ENCODE measurements at places on chromosomes 2 and 18. TPM values are rescaled to one million over a fixed set of nuclear protein-coding genes. Genes with fewer than 3 reads are reported as not detected.

DNA sequence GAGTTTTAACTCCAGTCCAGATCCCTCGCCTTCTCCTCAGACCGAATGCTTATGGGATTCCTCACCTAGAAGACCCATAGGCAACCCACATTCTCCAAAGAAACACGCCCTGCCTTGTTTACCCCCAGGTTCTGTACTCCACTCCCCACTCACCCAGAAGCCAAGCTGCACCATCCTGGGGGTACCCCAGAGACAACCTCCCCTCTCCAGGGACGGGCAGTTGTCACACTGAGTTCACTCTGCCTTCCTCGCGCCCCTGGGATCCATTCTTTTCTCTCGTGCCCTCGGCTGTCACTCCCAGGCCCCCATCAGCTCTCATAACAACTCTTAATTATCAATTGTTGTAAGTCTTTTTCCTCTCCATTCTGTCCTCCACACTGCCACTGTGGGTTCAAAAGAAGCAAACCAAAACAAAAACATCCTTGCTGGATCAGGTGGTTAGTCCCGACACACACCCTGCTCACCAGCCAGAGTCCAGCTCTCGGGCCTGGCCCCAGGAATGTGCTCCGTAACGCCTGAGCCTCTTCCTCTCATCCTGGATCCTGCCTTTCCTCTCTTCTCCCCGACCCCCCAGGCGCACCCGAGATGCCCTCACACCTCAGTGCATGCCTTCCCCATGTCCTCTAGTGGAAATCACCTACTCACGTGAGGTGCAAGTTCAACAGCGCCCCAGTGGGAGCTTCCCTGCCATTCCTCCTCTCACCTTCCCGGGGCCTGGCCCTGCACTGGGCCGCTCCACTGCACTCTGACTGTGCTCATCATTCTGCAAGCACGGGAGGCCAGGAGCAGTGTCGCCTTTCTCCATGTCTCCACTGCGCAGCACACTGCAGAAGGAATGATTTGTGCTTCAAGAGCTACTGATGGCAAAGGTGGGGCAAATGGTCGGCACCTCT is 20.7 kb downstream of the COX7A2L start:
- no peak for DNase-seq

DNA sequence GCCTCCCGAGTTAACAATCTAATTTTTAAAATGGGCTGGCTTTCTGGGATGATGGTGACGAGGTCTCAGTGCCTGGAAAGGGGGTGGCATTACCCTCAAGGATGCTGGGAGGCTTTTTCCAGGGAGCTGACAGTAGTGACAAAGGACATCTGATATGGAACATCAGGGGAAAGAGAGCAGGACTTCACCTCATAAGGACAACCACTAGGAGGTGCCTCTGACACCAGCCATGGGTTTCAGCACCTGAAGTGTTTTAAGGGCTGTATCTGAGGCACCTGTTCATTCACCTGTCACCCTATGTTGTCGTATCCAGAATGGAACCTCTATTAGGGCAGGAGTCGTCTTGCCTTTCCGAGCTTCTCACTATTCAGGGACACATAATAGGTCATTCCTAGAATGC is 10.8 kb downstream of the IL36B start:
- DNase-seq: no peak

Gene CYP1B1
- total RNA-seq: 6.5 TPM

DNA sequence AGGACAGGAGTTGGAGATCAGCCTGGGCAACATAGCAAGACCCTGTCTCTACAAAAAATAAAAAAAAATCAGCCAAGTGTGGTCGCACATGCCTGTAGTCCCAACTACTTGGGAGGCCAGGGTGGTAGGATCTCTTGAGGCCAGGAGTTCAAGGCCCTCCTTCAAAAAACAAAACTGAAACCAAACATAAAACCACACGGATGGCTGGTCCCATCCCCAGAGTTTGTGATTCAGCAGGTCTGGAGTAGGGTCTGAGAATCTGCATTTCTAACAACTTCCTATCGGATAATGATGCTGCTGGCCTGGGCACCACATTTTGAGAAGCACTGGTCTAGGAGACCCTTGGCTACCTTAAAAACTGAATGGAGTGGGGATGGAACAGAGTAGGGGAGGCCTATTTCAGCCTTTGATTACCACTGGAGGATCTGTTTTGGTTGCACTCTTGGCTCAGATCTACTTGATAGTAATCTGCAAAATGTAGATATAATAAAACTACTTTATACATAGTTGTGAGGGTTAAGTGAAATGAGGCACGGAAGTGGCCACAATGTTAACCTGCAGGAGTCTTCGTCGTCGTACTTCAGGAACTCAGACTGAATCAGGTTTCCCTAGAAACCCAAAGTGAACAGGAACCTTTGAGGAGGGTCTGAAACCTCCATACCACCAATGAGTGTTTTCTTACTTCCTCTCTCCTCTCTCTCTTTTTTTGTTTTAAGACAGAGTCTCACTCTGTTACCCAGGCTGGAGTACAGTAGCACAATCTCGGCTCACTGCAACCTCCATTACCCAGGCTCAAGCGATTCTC is 25.5 kb upstream of the NFE2L2 start:
- no peak for DNase-seq

- no peak for DNase-seq
Measured at GRCh38 chr2:190462181-190462580, 54.0 kb downstream of the MFSD6 start.

DNA sequence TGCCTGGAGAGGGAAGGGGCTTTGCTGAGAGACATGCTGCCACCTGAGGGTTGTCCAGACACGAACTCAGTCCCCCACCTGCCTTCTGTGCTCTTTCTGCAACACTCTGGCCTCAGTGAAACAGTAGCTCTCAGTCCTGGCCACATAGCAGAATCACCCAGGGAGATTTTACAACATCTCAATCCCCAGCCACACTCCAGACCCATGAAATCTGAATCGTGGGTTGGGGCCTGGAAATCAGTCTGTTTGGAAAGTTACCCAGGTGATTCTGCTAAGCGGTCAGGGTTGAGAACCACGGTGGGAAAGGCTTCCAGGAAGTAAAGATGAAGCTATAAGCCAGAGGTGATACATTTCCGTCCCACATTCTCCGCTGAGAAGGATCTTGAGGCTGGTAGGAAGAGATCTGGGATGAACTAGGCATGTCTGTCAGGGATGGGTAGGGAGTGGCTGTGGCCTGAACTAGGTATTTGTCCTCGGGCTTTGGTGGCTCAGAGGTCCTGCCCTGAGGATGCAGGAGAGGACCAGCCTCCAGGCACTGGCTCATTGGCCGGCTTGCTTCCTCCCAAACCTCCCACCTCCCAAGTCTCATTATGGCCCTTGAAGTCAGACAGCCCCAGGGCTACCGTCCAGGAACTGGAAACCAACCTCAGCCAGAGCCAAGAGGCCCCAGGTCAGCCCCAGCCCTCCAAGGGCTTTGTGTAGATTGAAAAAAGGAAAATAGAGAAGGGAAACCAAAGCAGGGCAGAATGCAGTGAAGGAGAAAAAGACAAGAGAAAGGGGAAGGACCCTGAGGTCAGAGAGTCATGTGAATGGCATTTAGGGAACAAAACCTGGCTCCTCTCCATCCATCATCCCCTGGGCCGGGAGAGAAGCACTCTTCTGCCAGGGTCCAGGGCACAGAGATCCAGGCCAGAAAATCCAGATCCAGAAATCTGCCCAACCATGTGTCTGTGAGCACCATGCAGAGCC is 119.6 kb downstream of the ZFP36L2 start:
- DNase-seq: no peak

Gene CCDC74B
- total RNA-seq: 4.3 TPM

DNA sequence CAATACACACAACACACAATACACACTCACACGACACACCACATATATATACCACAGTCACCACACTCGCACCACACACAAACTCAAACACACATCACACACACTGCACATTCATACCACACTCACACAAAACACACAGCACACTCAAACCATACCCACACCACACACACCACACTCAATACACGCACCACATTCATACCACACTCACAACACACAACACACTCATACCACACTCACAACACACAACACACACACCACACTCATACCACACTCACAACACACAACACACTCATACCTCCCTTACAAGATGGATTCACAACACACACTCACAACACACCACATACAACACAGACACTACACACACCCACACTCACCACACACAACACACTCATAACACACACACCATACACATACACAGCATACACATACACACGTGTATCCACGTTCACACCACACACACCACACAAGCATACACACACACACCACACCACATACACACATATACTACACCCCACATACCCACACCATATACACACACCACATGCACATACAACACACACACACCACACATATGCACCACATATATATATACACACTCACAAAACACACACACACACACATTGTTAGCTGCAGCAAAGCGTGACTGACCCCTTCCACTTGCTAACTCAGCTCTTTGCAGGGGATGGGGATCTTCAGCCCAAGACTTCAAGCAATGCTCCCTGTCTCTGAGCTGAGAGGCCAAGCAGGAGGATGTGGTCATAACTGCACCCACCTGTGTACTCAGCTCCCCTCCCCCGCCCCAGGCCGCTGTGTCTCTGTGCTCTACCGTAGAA is 59.0 kb downstream of the SDC1 start:
- DNase-seq: no peak

- DNase-seq: no peak
Measured at GRCh38 chr2:132937629-132938028, 267.6 kb upstream of the LYPD1 start.

GRCh38 chr2:212646698-212647366 is 108.2 kb upstream of the ERBB4 start:
- peak; percentile 44 for DNase-seq

GRCh38 chr2:38598200-38598990 is 4.3 kb downstream of the HNRNPLL start:
- DNase-seq: no peak

Gene RBM44
- total RNA-seq: 0.97 TPM

Gene ANKRD30BL
- total RNA-seq: not detected

- no peak for DNase-seq
Measured at GRCh38 chr2:75360945-75361344, 161.6 kb upstream of the TACR1 start.

GRCh38 chr18:74528913-74529312 is 5.4 kb upstream of the CNDP1 start:
- DNase-seq: no peak

GRCh38 chr2:12316476-12316875 is 400.3 kb upstream of the TRIB2 start:
- no peak for DNase-seq

DNA sequence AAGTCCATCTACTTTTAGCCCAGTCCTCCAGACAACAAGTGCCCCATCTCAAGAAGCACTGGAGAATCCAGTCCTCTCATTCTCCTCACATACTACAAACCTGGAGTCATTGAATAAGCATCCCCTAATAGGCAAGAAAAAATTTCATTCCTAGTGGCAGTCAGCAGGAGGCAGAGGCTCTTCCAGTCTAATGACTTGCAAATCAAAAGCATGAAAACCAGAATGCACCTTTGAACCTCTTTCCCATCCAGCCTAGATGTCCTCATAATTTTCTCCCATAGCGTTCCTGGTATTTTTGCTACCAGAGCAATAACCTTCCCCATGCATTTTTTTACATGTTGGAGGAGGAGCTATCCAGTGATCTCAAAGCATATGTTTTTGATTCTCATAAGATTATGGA is 252.6 kb downstream of the TTC32 start:
- peak; percentile 42 for DNase-seq

Gene IL1RL1
- 0.32 TPM for total RNA-seq

DNA sequence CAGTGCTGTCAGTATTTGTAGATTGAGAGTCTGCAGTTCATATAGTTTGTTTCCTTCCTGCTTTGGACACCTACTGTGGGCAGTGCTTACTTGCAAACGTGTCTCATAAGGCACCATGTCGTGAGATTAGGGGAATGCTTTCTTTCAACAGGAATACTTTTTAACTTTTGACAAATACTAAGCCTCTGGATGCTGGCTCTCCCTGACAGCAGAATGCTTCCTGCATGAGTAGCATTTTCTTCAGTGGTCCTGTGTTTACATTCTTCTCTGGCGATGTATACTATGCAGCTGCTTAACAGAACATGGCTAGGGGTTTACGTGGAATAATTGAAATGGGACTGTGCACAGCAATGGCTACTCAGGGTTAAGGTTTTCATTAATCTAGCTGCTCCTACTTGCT is 807.5 kb downstream of the MBD2 start:
- no peak for DNase-seq

DNA sequence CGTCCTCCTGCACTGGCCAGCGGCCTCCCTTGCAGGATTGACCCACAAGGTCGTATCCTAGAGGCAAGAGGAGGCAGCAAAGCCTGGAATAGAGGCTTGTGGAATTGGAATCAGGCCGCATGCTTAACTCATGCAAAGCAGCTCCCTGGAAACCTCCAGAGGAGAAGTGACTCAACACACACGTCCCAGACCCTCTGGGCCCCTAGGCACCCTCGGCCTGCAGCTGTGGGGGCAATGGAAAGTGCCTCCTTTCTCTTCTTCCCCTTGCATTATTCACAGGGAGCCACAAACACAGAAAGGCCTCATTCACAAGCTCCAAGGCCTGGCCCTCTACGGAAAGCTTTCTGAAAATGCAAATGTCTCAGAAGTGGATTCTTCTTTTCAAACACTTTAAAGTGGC is 19.6 kb downstream of the SPATA3 start:
- no peak for DNase-seq

DNA sequence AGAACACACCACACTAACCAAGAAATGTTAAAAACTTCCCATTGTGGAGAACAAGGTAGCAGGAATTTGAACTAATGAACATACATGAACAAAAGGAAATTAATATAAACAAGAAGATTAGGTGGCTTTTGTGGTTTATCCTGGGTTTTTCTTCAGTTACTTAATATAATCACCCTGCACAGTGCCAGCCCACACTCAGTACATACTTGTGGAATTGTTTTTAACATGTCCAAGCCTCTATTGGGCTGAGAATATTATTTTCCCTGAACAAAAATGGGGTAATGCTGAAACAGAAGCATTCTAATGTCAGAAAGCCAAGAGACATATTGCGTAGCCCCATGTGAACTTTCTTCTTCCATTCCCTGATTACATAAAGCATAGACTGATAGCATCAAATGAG is 202.8 kb downstream of the DNER start:
- no peak for DNase-seq

Gene C1QL2
- not detected for total RNA-seq

DNA sequence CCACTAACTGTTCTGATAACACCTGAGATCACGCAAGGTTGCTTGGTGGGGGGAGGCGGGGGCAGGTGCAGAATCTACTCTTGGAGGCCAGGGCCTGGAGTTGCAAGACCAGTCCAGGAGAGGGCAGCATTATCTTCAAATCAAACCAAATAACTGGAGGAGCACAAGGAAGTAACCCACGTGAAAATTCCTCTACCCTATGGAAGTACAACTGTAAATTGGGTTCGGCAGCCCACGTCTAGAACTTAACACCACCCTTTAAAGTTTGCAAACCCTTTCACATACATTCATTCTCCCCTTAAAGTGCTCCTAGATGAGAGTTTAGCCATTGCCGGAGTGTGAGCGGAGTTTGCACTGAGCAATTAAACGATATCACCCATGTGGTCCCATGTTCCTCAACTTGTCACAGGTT is 19.6 kb upstream of the CXCR1 start:
- peak; percentile 78 for DNase-seq

Gene IL36RN
- total RNA-seq: not detected

Gene LCT
- total RNA-seq: under 0.01 TPM

GRCh38 chr18:59061914-59062642 is 77.6 kb upstream of the SEC11C start:
- DNase-seq: no peak

GRCh38 chr18:54641734-54642133 is 50.7 kb downstream of the DYNAP start:
- DNase-seq: no peak

- no peak for DNase-seq
Measured at GRCh38 chr2:59871830-59872229, 681.6 kb downstream of the BCL11A start.

- DNase-seq: peak; percentile 35
Measured at GRCh38 chr18:59715445-59715844, 18.2 kb upstream of the CCBE1 start.

Gene DUSP11
- total RNA-seq: 31.2 TPM
